ENCODE measurements at places on chromosomes 3 and 15. TPM values are rescaled to one million over a fixed set of nuclear protein-coding genes. Genes with fewer than 3 reads are reported as not detected.

ADGRG7 gene
- not detected for total RNA-seq

MORC1 gene
- total RNA-seq, result not detected

LINGO1 gene
- total RNA-seq, result 0.15 TPM

DYNC1LI1 gene
- total RNA-seq, result 20.8 TPM

NAALADL2 gene
- total RNA-seq, result 6.6 TPM

PIGZ gene
- 10.6 TPM for total RNA-seq

PLA1A gene
- total RNA-seq, result not detected

C3orf49 gene
- total RNA-seq, result not detected

IQCH gene
- total RNA-seq, result 1.8 TPM

SLC38A3 gene
- total RNA-seq, result not detected

CCDC80 gene
- total RNA-seq, result 895 TPM

EPHB3 gene
- total RNA-seq, result 2.9 TPM
